ENCODE measurements at places on chromosomes 4 and X. TPM values are rescaled to one million over a fixed set of nuclear protein-coding genes. Genes with fewer than 3 reads are reported as not detected.

The UVSSA gene
- 3.4 TPM for total RNA-seq

The TMPRSS11F gene
- total RNA-seq, result not detected

The TEX11 gene
- total RNA-seq, result not detected

The IDS gene
- 110 TPM for total RNA-seq

The RAB41 gene
- not detected for total RNA-seq

The SULT1E1 gene
- total RNA-seq, result not detected

The CLNK gene
- not detected for total RNA-seq

The CLOCK gene
- 2.9 TPM for total RNA-seq

The IL3RA gene
- total RNA-seq, result 0.17 TPM

The NAT8L gene
- total RNA-seq, result 10.0 TPM

The APLN gene
- 0.59 TPM for total RNA-seq

The DRP2 gene
- total RNA-seq, result 0.06 TPM

The CDS1 gene
- 0.48 TPM for total RNA-seq

The TMSB15A gene
- 0.81 TPM for total RNA-seq

The SSX3 gene
- not detected for total RNA-seq

The NUDT11 gene
- 2.8 TPM for total RNA-seq

The FGF16 gene
- total RNA-seq, result not detected
